ENCODE measurements at places on chromosomes 1 and 21.

GRCh38 chr1:53410100-53410541 is 49.1 kb upstream of the DMRTB1 start:
- H3K36me3 ChIP-seq, result peaks cover 3% of the 10 kb centered on the region
- peak overlapping the region; percentile 49 for H3K4me3 ChIP-seq
- no peak for DNase-seq
- H3K27me3 ChIP-seq, result no peaks in the 10 kb centered on the region
- peaks cover 67% of the 10 kb centered on the region for H3K4me1 ChIP-seq

- H3K27me3 ChIP-seq, result peaks cover 1% of the 10 kb centered on the region
- no peak for DNase-seq
- no peaks in the 10 kb centered on the region for H3K36me3 ChIP-seq
- no peaks in the 10 kb centered on the region for H3K4me1 ChIP-seq
Measured at GRCh38 chr1:227900571-227901051, 47.1 kb downstream of the WNT9A start.

GRCh38 chr1:41431490-41432350 is 52.8 kb downstream of the EDN2 start:
- H3K27ac ChIP-seq, result no peak overlapping the region
- peaks cover 13% of the 10 kb centered on the region for H3K27me3 ChIP-seq
- no peaks in the 10 kb centered on the region for H3K36me3 ChIP-seq
- H3K4me1 ChIP-seq, result no peaks in the 10 kb centered on the region

DNA sequence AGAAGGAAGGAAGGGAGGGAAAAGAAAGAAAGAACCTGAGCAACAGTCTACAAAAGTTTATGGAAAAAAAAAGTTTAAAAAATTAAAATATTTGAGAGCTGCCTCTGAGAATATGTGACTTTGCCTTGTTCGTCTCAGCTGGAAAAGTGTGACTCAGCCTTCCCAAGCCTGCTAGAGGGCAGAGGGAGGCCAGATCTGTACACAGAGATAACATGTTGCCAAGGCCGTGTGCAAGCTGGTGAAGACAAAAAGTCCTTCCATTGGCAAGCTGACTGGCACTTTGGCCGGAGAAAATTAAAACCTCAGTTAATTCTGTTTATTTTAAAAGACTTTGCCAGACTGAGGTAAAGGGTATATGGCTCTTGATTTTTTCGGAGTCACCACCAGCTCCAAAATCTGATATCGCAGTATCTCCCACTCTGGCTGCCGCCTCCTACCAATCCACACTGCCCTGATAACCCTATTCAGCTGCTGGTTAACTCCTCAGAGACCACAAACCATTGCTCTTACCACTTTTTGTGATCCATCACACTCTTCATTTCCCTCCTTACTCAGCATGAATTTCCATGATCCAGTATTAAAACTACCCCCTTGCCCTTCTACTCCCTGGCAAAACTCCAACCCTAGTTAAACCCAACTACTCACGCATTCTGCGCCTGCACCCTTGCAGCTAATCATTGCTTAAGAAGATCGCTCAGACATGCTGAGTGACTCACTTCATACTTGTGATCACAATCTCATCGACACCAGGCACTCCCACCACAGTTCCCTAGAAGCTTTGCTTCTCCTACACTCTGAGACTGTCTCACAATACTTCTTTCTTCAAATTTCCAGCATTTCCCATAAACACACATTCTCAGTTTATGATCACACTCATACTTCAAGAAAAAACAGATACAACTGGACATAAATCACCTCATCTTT is 5.7 kb upstream of the PPP1R15B start:
- peak overlapping the region; percentile 52 for H3K27ac ChIP-seq
- H3K36me3 ChIP-seq, result peaks cover 12% of the 10 kb centered on the region
- H3K4me3 ChIP-seq, result peak overlapping the region; percentile 13

- DNase-seq, result no peak
- H3K4me3 ChIP-seq, result no peak overlapping the region
- peaks cover 1% of the 10 kb centered on the region for H3K36me3 ChIP-seq
- H3K27me3 ChIP-seq, result peaks cover 7% of the 10 kb centered on the region
- peaks cover 7% of the 10 kb centered on the region for H3K4me1 ChIP-seq
- no peak overlapping the region for H3K27ac ChIP-seq
Measured at GRCh38 chr1:183604815-183605214, 14.6 kb upstream of the NCF2 start.

DNA sequence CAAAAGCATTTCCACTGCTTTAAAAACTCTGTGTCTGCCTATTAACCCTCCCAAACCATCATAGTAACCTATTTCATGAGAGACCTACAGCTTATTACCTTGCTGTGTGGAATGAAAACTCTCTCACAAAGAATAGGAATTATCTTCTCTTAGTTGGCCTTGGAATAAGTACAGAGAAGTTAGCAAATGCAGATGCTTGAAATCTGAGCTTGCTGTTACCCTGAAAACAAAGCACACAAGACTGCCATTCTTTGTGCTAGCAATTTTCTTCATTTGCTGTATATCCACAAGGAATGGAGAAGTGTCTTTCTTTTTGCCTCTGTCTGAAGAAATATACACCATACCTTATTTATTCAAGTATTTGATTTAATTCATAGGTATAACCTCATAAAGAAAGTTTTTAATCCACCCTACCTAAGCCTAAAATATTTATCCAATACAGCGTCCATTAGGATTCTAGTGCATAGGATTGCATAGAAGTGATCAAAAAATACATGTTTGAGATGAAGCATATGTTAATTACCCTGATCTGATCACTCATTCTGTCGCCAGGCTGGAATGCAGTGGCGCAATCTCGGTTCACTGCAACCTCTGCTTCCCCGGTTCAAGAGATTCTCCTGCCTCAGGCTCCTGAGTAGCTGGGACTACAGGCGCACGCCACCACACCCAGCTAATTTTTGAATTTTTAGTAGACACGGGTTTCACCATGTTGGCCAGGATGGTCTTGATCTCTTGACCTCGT is 451.1 kb downstream of the LTN1 start:
- H3K4me1 ChIP-seq, result no peaks in the 10 kb centered on the region
- H3K36me3 ChIP-seq, result peaks cover 2% of the 10 kb centered on the region
- no peaks in the 10 kb centered on the region for H3K27me3 ChIP-seq
- DNase-seq, result no peak
- H3K4me3 ChIP-seq, result no peak overlapping the region

- peaks cover 5% of the 10 kb centered on the region for H3K4me1 ChIP-seq
- peaks cover 33% of the 10 kb centered on the region for H3K36me3 ChIP-seq
- no peaks in the 10 kb centered on the region for H3K27me3 ChIP-seq
- H3K27ac ChIP-seq, result no peak overlapping the region
Measured at GRCh38 chr21:25722631-25723030, 12.1 kb downstream of the ATP5PF start.
